Regular cardiac myocyte (primary cell): ENCODE measurements at places on chromosomes 4 and X. TPM values are rescaled to one million over a fixed set of nuclear protein-coding genes. Genes with fewer than 3 reads are reported as not detected.

The PCDH18 gene
- 47.0 and 67.9 TPM in 2 replicates for total RNA-seq

The UGT2B10 gene
- total RNA-seq = not detected in 2 replicates

The SPANXB1 gene
- total RNA-seq = not detected in 2 replicates

The RHOXF2 gene
- not detected in 2 replicates for total RNA-seq

The HMX1 gene
- total RNA-seq = under 0.01 TPM in 1 of 2 replicates, not detected in the other
